Activated T-helper 1 cell treated with anti-CD3 and anti-CD28 coated beads, Interleukin-12 subunit alpha, Interleukin-12 subunit beta, Interleukin-2, Interleukin-4 antibody, amounts not matched to agents 30 ng/mL and 10 ng/mL and 1 ng/mL, durations not matched to agents 14 hours and 24 hours and 36 hours (primary cell): ENCODE measurements at places on chromosomes 6 and 20.

GRCh38 chr6:46288835-46289234 lies 118.1 kb upstream of the ENPP5 start:
- no peak for DNase-seq

DNA sequence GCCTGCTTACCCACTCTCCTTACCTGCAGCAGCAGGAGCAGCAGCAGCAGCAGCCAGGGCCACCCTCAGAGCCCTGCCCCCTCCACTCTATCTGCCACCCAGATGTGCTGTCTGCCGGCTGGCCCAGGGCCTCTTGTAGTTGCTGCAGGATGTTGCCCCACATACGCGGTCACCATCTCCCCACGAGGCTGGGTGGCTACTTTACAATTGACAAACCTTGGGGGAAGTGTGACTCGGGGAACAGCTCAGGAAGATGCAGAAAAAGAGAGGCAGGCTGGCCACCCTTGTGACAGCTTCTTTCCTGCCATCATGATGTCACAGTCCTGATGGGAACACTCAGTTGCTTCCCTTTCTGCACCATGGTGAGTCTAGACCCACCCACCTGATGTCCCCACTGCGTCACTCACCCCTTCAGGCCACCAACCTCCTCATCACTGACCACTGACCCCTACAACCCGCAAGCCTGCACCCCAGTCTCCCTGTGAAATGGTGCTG lies 14.5 kb downstream of the TREM1 start:
- no peak for DNase-seq

DNA sequence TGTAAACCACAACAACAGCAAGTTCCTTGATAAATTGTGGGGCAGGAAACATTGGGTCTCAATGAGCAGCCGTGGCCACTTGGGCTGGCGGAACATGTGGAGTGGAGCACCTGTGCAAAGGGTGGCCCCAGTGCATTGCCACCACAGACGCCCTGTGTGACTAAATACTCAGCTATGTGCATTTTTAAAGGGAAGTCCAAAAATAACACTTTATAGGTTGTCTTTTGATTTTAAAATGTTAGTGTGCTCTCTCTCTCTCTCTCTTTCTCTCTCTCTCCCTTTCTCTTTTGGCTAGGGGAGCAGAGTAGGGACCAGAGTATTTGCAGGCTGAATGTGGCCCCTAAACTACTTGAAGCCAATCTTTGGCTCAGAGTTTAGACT lies 236.3 kb downstream of the BCAS1 start:
- no peak for DNase-seq

- DNase-seq = no peak
These were observed 307.7 kb downstream of the ARHGAP18 start for GRCh38 chr6:129402244-129402643.

GRCh38 chr6:128882560-128882959 lies 378 bp upstream of the LAMA2 start:
- no peak for DNase-seq

- DNase-seq = no peak
These were observed 65.0 kb downstream of the PSMG4 start for GRCh38 chr6:3323696-3324261.

- no peak for DNase-seq
These were observed 309.4 kb downstream of the ZNF217 start for GRCh38 chr20:53284256-53284655.

GRCh38 chr6:43570876-43571441 lies 4.9 kb downstream of the XPO5 start:
- peak; percentile 14 for DNase-seq

DNA sequence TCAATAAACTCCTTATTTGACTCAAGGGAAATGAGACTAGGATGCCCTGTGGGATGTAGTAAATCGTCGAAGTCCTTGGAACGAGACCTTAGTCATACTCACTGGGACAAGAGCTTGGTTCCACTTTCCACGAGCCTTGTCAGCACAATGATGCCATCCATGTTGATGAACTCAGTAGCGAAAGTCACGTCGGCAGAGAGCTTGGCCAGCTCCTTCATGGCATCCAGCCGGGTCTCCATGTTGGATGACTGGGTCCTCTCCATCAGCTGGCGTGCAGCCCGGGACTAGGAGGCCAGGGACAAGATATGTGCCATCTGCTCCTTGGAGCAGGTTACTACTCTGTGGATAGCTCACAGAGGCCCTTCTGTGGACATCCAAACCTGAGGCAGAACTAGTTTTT lies 17.5 kb downstream of the ELMO2 start:
- no peak for DNase-seq

- no peak for DNase-seq
These were observed 38.9 kb upstream of the FILIP1 start for GRCh38 chr6:75532521-75532920.

DNA sequence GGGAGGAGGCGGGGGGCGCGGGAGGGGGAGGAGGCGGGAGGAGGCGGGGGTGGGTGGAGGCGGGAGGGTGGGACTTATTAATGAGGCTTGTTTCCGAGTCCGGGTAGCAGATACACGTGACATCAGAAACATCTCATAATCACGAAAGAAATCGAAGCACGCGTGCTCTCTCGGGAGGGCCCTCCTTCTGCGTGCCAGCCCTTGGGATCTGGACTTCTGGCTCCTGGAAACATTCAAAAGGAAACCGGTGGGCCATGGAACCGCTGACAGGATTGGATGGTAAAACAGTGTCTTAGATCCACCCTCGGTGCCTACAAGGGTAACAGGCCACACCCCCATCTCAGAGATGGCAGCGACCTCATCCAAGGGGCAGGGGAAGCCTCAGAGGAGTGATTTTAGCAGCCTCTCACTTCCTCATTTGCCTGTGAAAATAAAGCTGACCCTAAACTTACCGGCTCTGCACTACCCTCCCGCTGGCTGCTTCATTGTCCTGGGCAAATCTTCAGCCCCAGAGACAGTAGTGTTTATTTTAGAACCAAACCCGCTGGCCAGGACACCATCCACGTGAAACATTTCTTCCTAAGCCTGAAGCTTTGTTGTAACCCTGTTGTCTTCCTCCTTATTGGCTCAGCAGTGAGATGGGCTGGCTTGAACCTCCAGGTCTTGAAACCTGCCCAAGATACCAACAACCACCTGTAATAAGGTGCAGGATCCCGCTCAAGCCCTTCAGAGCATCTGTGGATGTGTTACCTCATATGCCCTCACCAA lies 97.5 kb downstream of the PSMG4 start:
- peak; percentile 9 for DNase-seq

GRCh38 chr20:13953227-13953626 lies 37.2 kb downstream of the SEL1L2 start:
- no peak for DNase-seq

DNA sequence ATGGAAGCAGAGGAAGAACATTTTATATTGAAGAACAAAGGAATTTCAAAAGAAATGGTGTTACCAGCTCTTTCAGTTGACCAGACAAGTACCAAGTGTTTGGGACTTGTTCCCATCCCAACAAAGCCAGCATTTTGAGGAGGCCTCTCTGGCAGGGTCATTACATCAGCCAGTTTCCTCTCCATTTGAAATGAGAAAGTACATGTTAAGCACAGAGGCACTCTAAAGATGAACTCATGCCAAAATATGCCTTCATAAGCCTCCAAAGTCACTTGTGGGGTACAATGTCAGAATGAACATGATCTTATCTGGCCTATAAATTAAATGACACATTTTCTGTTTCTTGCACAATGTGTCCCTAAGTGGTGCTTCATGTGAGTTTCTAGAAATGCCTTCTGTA lies 223.9 kb downstream of the PRL start:
- no peak for DNase-seq

DNA sequence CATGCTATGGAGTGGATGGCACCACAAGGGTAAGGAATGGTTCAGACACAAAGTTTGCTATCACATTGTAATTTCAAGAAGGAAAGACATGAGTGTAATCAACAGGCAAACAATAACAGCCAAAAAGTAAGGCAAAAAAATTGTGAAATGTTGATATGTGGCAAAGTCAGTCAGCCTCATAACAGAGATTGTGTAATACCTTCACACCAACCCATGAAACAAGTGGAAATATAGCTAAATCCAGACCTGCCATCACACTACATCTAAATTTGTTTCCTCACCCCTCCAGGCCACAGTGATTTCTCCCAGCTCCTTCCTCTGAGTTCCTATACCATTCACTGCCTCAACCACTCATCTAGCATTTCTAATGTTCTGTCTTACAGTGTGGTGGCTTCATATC lies 37.3 kb downstream of the SIM1 start:
- no peak for DNase-seq

DNA sequence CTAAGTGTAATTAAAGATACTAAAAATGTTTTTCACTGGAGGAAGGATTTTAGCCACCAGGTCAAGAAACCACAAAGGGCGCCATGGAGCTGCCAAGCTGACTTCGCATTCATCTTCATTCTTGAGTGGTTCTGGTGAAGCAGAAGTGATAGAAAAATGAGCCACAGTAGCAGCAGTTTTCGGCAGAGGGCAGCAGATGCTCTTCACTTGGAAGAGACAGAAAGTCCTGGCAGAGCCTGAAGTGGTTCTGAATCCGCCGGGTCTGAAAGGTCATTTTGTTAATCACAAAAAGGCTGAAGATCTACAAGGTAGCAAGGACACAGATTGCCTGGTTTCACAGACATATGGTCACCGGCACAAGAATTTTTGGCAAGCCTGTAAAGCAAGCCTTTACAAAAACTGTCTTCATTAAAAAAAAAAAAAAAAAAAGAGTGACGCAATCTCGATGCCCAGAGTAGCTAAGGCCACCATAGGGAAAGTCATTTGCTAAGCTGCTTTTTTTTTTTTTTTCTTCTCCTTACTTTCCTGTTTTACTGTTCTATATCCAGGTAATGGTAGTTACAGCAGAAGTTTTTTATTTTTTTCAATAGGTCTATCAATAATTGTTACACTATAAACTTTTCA lies 345.1 kb upstream of the AGPAT4 start:
- no peak for DNase-seq

DNA sequence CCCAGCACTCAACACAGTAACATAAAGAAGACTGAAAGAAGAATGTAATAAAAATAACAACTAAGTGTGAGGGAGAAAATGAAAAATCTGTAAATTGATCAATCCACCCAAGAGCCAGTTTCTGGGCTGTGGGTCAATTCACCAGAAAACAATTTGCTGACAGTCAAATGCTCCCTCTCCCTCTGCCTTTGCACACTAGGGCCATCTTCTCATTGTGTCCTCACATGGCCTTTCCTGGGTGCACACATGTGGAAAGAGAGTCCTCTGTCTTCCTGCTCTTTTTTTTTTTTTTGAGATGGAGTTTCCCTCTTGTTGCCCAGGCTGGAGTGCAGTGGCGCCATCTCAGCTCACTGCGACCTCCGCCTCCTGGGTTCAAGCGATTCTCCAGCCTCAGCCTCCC lies 53.9 kb upstream of the PRND start:
- no peak for DNase-seq

GRCh38 chr20:45011108-45011526 lies 44.8 kb downstream of the STK4 start:
- DNase-seq = no peak

DNA sequence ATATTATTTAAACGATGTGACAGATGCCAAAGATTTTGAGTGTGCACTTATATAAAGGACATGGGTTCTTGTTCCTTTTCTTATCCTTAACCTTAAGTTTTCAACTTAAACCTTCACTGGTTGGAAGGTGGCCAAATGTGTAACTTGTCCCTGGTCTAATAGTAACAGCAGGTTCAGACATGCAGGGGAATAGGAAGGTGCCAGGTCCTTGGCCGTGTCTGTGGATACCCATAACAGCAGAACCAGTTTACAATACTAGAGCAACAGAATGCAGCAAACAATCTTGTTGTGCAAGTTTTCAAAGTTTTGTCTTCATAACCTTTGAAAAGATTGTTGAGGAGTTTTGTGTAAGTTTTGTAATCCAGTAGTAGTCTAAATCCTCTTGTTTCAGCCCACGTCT lies 4.4 kb downstream of the MYB start:
- no peak for DNase-seq

- DNase-seq = no peak
These were observed 124.0 kb downstream of the FIG4 start for GRCh38 chr6:109815054-109815453.

GRCh38 chr20:5779071-5779900 lies 29.1 kb downstream of the SHLD1 start:
- no peak for DNase-seq
